ENCODE measurements at places on chromosomes 16 and 17.

DNA sequence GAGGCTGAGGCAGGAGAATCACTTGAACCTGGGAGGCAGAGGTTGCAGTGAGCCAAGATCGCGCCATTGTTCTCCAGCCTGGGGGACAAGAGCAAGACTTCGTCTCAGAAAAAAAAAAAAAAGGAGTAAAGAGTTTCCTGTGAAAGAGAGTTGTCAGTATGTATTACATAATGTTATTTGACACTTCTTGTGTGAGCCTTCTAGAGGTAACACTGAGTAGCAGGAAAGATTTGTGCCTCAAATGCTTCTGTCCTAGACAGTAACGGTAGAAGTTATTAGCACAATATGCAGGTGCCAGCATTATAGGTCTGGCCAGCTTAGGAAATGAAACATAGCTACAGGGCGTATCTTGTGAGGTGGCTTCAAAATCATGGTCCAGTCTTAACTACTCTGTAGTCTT lies 6.2 kb downstream of the RPS6KB1 start:
- DNase-seq: no peak

- no peak for DNase-seq
These were observed 7.1 kb downstream of the HSD17B2 start for GRCh38 chr16:82042144-82042543.

GRCh38 chr16:29699324-29700219 lies 20.6 kb downstream of the QPRT start:
- DNase-seq: no peak

GRCh38 chr17:78268951-78269905 lies 37.8 kb downstream of the TMEM235 start:
- DNase-seq: no peak

GRCh38 chr16:16188827-16189226 lies 34.5 kb downstream of the ABCC6 start:
- no peak for DNase-seq

DNA sequence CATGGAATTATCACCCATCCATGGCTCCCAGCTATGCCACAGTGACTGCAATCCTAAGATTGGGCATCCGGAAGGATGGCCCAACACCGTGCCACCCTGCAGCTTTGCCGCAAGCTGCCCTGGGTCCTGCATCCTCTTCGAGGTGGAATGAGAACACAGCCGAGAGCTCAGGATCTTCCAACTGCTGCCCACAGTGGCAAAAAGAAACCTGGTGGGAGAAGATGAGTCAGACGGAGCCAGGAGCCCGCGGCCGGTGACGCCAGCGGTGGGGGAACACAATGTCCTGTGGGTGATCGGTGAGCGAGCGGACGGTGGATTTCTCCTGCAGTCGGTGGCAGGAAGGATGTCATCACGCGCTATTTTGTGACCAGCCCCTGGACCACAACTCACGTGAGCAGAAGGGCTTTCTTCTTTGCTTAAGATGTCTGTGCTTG lies 20.1 kb downstream of the CD7 start:
- DNase-seq: peak; percentile 90

DNA sequence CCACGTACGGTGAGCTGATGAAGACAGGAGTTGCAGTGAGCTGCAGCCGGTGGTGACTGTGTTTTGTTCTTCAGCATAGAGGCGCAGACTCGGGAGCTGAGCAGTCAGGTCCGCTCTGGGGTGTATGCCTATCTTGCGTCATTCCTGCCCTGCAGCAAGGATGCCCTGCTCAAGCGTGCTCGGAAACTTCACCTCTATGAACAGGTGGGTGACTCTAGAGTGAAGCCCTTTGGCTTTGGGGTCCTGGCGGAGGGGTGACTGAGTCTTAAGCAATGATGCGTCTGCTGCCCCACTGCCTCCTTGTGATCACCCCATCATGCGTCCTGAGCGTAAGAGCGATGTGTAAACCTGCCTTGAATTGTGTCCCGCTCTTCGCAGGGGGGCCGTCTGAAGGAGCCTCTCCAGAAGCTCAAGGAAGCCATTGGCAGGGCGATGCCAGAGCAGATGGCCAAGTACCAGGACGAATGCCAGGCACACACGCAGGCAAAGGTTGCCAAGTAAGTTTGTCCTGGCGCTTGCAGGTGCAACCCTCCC lies 22.9 kb downstream of the UBN1 start:
- no peak for DNase-seq

GRCh38 chr17:65095465-65095864 lies 38.9 kb upstream of the GNA13 start:
- DNase-seq: no peak

DNA sequence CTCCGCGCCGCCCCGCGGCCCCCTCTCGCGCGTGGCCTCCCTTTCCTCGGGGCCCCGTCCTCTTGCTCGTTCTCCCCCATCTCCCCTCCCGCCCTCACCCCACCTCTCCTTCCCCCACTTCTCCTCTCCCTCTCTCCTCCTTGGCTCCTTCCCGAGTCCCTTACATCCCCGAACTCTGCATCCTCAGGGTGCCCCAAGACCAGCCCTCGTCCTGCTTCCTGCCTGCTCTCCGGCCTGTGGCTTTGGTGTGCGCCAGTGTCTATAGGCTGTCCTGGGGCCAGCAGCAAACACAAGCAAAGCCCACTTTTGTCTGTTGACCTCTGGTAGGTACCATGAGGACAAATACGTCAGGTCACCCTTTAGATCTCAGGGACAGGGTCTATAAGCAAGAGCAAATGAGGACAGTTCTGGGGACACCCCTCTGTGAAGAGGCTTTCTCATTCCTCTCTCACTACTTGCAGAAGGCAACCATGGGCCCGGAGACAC lies 284 bp upstream of the COPZ2 start:
- DNase-seq: no peak

DNA sequence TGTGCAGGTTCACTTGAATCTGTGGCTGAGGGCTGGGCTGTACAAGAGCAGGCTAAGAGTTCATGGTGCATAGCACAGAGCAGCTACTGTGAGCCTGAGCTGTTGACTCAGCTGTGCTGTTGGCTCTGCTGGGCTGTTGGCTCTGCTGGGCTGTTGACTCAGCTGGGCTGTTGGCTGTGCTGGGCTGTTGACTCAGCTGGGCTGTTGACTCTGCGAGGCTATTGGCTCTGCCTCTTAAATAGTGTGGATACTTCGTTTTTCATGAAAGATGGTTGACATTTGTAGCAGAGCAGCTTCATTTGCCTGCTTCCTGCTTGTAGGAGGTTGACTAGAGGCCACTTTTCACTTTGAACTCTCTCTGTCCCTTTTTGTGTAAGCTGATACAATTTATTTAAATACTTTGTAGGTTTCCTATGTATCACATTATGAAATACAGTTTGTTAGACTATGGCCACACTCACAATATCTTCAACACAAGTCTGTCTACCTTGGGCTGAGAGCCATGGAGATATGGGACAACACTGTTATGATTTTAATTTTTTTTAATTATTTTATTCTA lies 40.3 kb upstream of the CCNF start:
- DNase-seq: no peak
